LHCN-M2 (cell line): ENCODE measurements at places on chromosomes 12 and 14. TPM values are rescaled to one million over a fixed set of nuclear protein-coding genes. Genes with fewer than 3 reads are reported as not detected.

GRCh38 chr12:53938326-53939140, at the start of gene HOXC13:
Gene HOXC13, plus strand, starts transcription at chr12:53938831. Its CDS starts 76 bp downstream, at chr12:53938907.
- peak; percentile 99 for DNase-seq

- no peak for DNase-seq
Measured at GRCh38 chr14:96198430-96199130, 6.1 kb upstream of the BDKRB2 start.

DNA sequence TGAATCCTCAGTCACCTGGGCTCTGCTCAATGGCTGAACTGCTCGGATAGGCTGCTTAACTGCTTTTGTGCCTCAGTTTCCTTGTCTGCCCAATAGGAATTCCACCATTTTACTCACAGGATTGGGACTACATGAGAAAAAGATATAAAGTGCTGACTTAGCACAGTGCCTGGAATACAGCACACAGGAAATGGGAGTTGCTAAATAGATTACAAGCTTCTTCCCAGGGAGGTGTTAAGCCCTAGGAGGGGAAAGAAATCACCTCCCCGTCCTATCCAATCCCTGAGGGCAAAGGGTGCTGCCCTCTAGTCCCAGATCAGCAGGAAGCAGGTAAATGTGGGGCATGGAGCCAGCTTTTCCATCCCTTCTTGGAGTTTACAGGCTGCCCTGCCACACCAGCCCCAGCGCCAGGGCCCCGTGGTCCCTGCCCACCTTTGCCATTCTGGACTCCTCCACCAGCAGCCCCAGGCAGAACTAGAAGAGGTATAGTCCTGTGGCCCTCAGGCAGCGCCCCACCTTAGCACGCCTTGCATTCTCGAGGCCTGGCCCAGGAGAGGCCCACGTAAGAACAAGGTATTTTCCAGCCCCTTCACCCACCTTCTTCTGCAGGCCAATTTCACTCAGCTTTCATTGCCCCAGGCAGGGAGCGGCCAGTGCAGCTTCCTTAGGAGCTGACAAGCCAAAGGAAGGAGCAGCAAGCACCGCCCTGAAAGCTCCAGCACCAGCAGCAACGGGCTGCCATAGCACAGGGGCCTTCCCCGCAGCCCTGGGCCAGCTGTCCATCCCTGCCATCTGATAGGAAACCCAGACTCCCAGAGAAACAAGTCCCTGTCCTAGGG, 28.8 kb upstream of the RPLP0 start:
- DNase-seq: no peak

- DNase-seq: no peak
Measured at GRCh38 chr12:126726481-126727217, 1540.3 kb upstream of the TMEM132C start.

DNA sequence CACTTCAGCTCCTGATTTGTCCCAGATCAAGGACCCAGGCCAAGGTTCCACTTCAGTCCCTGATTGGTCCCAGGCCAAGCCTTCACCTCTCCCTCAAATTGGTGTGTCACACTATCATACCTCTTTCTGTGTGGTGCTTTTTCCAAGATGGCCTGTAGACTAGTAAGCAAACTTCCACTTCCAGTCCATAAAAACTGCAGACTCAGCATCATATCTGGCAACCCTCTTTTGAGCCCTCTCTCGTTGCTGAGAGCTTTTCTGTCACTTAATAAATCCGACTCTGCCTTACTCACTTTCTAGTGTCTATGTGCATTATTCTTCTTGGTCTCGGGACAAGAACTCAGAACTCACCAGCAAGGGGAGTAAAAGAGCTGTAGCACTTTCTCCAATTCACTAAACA, 1395.1 kb downstream of the LRFN5 start:
- no peak for DNase-seq

GRCh38 chr12:13156277-13156676, 40.2 kb upstream of the EMP1 start:
- no peak for DNase-seq

GRCh38 chr14:99909513-99910064, 116.4 kb downstream of the EML1 start:
- DNase-seq: peak; percentile 14

GRCh38 chr12:123675436-123675835, 4.5 kb downstream of the TCTN2 start:
- no peak for DNase-seq

- peak; percentile 90 for DNase-seq
Measured at GRCh38 chr14:102323102-102323501, 3.6 kb downstream of the ZNF839 start.

GRCh38 chr14:62445570-62445969, 599.7 kb downstream of the KCNH5 start:
- no peak for DNase-seq

DNA sequence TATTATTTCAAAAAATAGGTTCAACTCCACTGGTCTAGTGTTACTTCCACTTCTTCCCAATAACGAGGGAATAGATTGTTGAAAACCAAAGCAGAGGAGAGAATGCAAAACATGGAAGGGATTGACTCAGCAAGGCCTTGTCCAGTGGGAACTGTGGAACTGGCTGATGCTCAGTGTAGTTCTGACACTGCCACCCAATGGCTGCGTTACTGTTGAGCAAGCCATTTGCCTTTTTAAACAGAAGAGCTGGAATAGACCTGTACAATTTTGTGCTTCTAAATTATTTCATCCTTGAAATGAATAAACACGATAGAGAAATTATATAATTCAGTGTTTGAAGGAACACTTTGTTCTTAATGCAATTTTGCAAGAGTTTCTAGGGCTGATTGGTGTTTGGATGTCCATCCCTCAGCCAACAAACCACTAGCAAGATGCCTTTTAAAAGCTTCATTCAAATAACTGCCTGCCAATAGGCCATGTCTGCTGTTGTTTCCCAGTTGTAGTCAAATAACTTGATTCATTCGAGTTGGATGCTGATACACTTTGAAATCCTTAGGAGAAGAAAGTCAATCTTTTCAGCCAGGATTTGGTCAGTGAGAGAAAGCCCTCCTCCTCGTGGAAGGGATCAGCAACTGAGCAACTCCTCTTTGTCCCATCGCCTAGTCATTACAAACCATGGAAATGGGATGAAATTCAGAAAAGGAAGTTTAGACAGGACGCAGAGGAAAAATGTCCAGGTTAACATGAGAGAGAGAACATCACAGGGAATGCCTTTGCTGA, 7.3 kb upstream of the MGP start:
- peak; percentile 34 for DNase-seq

DNA sequence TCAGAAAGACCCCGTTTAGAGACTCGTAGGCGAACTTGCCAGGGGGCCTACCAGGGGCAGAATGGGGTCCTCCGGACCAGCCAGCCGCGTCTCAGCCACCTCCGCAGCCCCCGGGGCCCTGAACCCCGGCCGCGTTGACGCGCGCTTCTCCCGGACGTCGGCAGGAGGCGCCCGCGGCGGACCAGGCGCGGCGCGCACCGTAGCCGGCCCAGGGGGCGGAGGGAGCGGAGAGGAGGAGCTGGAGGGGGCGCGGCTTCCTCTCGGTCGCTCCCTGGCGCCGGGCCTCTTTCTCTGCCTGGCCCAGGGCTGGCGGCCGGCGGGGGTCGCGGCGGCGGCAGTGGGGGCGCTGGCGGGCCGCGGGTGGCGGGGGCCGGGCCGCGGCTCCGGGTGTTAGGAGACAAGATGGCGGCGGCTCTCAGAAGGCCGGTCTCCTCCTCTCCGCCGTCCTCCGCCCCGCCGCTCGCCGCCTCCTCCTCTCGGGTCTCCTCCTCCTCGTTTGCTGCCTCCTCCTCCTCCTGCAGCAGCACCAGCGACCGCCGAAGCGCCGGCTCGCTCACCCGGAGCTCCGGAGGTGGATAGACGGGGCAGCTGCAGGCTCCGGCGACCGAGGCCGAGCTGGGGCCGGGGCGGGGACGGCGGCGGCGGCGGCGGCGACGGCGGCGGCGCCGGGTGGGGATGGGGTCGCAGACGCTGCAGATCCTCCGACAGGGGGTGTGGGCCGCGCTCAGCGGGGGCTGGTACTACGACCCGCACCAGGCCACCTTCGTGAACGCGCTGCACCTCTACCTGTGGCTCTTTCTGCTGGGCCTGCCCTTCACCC, at the start of gene PCNX1:
Gene PCNX1 (plus strand): TSS at position 284 of the 820 bp plus-strand sequence. CDS start 392 bp downstream, at position 676.
- DNase-seq: peak; percentile 84

- DNase-seq: peak; percentile 90
Measured at GRCh38 chr12:401235-402028, at the start of gene CCDC77. Gene CCDC77, plus strand, starts transcription at chr12:401644. Its CDS starts 7,740 bp downstream, at chr12:409384.

DNA sequence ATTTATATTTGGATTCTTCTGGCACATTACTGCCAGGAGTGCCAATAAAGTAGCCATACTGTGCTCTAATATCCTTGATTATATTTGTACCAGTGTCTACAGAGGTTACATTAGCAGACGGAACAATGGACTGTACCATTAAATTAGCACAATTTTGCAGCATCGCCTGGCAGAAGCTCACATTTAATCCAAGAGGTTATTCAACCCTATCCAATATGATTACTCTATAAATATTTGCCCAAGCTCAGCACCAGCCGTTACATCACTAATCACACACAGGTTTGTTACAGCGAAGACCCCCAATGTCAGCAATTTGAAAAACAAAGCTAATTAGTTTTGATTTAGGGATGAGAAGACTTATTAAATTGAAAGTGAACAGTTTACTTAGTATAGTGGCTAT, 16.9 kb upstream of the MGST1 start:
- no peak for DNase-seq

DNA sequence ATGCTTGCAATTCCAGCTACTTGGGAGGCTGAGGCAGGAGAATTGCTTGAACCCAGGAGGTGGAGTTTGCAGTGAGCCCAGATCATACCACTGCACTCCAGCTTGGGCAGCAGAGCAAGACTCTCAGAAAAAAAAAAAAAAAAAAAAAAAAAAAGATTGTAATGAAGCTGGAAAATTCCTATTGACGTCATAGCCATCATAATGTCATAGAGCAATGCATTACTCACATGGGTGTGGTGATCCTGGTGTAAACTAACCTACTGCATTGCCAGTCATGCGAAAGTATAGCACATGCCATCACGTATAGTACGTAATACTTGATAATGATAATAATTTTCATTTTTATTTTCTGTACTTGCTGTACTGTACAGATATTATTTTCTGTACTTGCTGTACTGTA, 42.7 kb upstream of the NID2 start:
- peak; percentile 28 for DNase-seq

DNA sequence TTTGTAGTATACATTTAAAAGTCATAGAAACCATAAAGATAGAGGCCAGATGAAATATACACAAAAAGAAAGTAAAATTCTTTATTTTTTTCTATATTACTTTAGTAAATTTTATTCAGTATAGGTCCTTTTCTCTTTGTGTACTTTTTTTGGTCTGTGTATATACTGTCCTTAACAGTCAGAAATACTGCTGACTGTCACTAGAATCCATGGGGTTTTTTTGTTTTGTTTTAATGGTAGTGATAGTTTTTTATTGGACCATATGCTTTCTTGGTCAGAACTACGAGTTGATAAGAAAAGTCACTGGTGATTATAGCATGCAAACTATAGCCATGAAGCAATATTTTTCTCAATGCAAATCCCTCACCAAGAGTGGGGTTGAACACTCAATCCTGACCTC, 165.4 kb downstream of the FOXA1 start:
- no peak for DNase-seq

GRCh38 chr12:104704224-104704779, 247.6 kb downstream of the CHST11 start:
- DNase-seq: no peak

DNA sequence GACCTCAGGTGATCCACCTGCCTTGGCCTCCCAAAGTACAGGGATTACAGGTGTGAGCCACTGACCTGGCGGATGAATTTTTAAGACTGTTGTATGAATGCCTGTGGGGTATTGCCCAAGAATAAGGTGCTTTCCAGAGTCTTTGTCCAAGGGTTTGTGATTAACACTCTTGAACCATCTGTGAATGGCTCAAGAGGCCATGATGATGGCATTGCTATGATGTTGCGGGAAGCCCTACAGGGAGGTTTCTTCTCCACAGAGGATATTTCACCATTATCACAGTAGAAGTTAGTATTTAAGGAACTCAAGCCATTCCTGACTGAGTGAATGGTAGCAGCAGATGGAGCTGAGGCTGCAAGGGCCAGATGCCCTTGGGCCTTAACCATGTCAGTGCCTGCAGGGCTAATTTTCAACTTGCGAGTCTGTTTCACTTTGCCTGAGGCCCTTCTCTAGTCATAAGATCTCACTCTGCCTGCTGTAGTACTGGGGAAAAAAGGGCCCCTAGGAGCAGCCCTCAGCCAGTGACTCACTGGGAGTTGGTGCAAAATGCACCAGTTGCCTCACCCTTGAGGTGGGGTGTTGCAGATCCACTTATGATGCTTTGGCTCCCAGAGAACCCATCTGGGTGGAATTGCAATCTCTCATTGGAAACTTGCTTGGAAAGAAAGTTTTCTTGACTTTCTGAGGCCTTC, 108.6 kb upstream of the FLRT2 start:
- peak; percentile 72 for DNase-seq

DNA sequence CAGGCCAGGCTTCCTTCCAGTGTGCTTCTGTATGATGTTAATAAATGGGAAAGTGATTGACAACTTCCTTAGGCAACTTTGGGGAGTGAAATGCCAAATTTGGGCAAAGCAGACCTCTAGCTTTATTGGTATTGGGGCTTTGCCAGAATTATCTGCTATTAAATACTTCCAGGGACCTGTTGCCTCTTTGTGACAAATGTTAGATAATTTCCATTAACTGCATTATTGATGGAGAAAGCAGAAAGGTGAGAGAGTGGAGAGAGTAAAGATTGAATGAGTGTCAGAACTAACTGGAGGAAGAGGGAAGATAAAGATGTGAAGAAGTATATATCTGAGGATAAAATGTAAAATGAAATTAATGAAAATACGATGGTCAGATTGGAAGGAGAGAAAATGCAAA, 94.5 kb downstream of the CACNA1C start:
- no peak for DNase-seq

DNA sequence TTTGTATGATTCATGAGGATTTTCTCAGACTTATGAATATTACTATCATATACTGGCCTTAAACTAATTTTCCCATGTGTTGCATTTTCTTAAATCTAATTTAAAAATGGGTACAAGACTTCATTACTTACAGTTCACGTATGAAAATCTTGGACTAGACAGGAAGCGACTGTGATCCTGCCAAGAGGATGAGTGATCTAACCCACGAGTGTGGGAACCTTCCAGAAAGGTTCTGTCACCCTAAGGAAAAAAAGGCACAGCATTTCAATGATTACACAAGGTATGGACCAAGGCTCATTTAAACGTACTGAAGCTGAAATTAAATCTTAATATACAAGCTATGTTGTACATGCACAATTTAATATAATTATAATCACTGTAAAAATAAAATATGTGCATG, 293.5 kb upstream of the DIO2 start:
- no peak for DNase-seq

Gene CLMN
- total RNA-seq: 3.1 and 3.6 TPM in 2 replicates

Gene MAP1LC3B2
- 0.52 TPM in 1 of 2 replicates, not detected in the other for total RNA-seq

Gene TMEM229B
- total RNA-seq: 0.06 TPM in 1 of 2 replicates, not detected in the other

Gene PKP2
- 1.9 and 2.8 TPM in 2 replicates for total RNA-seq

Gene DRAM1
- 7.7 and 10.4 TPM in 2 replicates for total RNA-seq

Gene INHBC
- not detected in 2 replicates for total RNA-seq

Gene C12orf50
- total RNA-seq: not detected in 2 replicates

Gene NGDN
- total RNA-seq: 37.1 and 41.3 TPM in 2 replicates

Gene KCNA1
- total RNA-seq: 0.83 and 2.2 TPM in 2 replicates

Gene DGKA
- 56.0 and 71.4 TPM in 2 replicates for total RNA-seq

Gene DNAL1
- total RNA-seq: 17.3 and 18.3 TPM in 2 replicates

Gene PTCSC3
- not detected in 2 replicates for total RNA-seq

Gene TMEM132D
- total RNA-seq: not detected in 2 replicates

Gene SPPL3
- 4.5 and 7.5 TPM in 2 replicates for total RNA-seq

Gene HCAR3
- not detected in 2 replicates for total RNA-seq

Gene SEL1L
- 39.8 and 43.1 TPM in 2 replicates for total RNA-seq

Gene TCL1A
- total RNA-seq: not detected in 2 replicates

Gene SERPINA9
- 0.32 TPM in 1 of 2 replicates, not detected in the other for total RNA-seq
